ENCODE measurements at places on chromosomes 3 and 15.
A peak's percentile ranks its signal among the peaks of the same experiment; 100 is the strongest.

- DNase-seq = peak; percentile 75
These were observed 89.7 kb downstream of the LIPC start for GRCh38 chr15:58521293-58521991.

GRCh38 chr15:100834731-100835130 is 44.9 kb upstream of the ALDH1A3 start:
- DNase-seq = no peak

DNA sequence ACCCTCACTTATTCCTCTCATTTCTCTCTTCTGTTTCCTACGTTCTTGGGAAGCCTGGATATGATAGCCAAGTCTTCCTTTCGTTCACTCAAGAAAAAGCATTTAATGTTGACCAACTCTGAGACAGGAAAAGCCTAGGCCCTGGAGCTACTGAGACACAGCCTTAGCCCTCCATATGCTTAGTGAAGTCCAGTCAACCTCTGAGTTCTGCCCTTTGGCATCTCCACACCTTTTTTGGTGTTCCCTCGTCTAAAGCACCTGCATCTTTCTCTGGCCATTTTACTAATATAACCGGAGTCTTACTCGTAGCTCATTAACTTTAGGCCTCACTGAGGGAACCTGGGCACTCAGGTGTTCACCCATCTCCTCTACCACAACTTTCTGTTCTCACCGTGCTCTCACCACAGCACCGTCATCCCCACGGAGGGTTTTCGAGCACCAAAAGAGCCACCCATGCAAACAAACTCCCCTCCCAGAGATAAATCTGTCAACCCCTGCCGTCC is 632 bp downstream of the MTHFS start:
- no peak for DNase-seq

DNA sequence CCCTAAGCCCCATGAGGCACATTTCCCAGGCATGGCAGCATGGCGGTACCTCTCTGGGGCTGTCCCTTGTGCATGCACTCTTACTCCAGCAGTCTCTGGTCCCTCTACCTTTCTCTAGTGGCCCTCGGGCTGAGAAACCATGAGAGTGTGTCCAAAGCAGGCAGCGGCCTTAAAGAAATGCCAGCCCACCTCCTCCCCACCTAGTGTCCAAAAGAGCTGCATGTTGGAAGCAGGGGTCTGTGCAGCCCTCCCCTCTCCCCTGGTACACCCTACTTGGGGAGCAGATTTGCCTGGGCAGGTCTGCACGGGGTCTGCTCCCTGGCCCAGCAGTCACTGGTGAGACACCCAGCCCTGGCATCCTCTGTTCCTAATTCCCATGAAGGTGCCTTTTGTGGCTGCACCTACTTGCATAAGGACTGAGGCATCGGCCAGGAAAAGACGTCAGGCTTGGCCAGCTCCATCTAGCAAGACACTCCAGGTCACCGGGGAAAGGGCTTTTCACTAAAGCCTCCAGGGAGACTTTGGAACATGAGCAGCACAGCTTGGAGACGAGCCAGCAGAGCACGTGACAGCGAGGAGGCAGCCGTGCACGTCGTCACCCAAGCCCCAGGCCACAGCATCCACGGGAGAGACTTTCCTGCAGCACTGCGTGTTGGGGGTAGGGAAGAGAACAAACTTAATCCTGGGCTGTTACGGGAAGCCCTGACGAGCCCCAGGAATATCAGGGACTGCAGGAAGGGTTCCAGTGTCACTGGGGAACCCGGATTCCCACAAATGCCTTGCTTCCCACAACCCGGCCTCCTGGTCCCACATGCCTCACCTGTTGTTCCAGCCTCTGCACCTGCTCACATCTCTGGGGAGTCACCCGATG is 38.8 kb downstream of the TM2D3 start:
- DNase-seq = peak; percentile 76

- no peak for DNase-seq
These were observed 55.0 kb upstream of the ABHD10 start for GRCh38 chr3:111923806-111924205.

All from ascending aorta (tissue), 2 donors.